NAMALWA (cell line): ENCODE measurements at places on chromosomes 1 and 21.

DNA sequence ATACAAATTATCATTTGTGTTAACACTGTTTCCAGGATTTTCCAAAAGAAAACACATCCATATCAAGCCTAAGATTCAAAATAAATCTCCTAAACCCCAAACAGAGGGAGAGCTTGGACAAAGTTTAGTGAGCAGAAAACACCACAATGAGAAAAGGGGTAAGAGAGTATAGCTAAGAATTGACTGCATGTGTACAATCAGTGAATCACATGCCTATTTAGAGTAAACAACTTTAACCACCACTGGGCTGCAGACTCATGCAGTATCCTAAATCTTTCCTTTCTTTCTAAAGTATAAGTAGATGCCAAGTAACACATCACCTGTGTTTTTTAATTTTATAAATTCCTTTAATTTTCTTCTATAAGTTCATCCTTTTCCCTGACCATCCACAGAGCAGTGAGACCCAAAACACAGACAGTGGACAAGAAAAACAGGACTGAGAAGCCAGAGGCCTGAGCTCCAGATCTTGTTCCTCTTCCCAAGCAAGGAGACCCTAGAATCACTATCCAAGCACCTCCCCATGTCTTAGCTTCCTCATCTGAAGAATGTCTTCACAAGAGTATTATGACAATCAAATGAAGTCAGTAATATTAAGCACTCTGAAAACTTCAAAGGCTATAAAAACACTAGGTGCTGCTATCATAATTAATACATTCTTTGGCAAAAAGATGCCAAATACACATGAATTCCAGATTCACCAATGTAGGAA, 93.1 kb downstream of the VAV3 start:
- DNase-seq, result no peak

DNA sequence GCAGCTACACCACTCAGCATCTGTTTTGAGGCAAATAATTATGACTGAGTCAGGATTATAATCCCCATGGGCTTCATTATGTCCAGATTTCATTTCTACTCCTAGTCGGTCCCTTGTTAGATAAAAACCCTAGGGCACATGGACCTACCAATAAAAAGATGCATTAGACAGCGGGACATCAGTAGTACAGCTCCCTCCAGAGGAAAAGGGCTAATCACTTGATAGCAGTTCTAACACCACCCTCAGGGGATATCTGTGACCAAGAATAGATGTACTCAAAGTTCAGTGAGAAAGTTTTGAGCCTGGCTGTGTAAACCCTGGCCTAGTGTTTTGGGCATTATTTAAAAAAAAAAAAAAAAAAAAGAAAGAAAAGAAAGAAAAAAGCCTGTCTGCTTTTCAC, 10.0 kb downstream of the GJA8 start:
- DNase-seq, result no peak

GRCh38 chr1:25694167-25695007, 77.8 kb downstream of the MAN1C1 start:
- no peak for DNase-seq

- DNase-seq, result no peak
Measured at GRCh38 chr1:57770236-57770635, 346.4 kb upstream of the DAB1 start.

- no peak for DNase-seq
Measured at GRCh38 chr1:18569251-18569650, 61.4 kb upstream of the PAX7 start.

DNA sequence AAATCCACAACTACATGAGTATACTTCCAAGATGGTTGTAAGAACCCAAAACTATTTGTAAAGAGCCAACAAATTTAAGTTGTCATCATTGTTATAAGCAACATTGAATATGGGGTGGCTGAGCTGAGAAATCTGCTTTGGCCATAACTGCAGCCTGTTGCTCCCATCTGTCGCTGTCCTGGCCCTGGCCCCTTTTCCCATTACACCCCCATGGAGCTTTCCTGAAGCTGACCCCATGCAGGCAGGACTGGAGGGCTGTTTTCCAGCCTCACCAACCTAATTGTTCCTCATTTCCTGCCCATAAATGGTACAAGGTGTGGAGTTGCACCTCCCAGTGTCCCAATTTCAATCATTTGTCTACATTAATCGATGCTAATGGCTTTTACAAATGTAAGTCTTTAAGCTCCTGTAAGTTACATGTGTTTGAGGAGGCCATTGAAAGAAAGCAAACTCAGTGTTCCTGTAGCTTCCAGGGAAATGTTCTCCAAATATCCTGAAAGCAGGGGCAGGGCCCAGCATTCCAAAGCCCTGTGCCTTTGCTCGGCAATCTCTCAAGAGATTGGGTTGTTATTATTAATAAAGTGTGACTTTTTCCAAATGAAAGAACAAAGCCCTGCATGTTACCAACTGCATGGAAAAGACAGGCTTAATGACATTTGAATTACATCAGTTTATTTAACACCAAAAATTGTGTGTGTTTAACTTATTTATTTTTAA, 545.9 kb downstream of the PLPP3 start:
- no peak for DNase-seq

DNA sequence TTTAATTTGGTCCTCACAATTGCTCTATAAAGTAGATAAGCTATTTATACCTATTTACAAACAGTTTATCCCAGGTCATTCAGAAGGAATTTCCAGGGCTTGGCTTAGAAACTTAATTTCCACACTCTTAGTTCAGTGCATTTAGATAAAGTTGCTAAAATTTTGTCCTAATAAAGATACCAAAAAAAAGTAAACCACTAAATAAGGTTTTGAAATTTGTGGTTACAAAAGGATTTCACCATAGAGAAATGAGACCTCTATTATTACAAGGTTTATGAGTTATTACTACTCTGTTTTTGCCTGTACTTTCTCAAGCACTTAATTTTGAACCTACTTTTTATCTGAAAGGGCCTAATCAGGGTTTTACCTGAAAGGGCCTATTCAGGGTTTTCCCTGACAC, 22.4 kb downstream of the PTPN22 start:
- no peak for DNase-seq
